Central memory CD8-positive, alpha-beta T cell (primary cell): ENCODE measurements at places on chromosomes 1 and 21.

DNA sequence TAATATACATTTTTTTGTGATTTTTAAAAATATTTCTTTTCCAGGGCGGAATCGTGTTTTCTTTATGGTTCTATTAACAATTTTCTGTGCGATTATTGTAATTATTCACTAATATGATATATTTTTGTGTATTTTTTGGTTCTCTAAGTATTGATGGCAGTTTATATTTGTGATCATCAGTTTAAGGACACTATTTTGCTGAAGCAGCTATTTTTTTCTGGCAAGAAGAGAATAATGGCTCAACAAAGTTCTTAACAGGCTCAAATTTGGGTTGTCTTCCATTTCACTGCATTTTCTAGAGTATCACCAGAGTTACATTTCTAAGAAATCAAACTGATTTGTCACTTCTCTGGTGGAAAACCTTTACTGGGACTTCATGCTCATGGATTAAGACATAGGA lies 178.4 kb downstream of the HS2ST1 start:
- DNase-seq = no peak

DNA sequence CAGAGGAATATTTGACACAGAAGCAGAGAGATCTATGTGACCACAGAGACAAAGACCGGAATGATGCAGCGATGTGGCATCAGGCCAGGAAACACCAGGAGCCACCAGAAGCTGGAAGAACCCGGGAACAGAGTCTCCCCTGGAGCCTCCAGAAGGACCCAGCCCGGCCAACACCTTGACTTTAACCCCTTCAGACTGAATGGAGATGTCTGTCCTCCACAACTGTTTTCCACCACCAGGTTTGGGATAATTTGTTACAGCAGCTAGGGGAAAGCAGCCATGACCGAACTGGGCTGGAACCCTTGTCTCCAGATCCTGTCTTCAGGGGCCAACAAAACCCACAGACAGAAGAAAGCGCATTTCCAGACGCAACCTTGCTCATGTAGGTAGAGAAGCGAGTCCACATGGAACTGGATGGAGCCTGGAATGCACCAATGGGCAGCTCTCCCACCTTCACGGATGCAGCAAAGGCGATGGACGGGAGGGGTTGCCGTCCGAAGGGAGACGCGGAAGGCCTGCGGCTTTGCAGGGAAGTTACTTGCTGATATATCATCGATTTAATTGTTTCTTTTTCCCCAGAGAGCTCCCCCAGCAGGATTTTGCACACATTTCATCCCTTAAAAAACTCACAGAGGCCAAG lies 396.6 kb downstream of the NPHP4 start:
- no peak for DNase-seq

- DNase-seq = no peak
Measured at GRCh38 chr1:20850021-20850420, 62.9 kb upstream of the HP1BP3 start.

- no peak for DNase-seq
Measured at GRCh38 chr1:21904454-21904703, 32.7 kb downstream of the HSPG2 start.

- no peak for DNase-seq
Measured at GRCh38 chr1:68331117-68331865, 99.0 kb upstream of the WLS start.

DNA sequence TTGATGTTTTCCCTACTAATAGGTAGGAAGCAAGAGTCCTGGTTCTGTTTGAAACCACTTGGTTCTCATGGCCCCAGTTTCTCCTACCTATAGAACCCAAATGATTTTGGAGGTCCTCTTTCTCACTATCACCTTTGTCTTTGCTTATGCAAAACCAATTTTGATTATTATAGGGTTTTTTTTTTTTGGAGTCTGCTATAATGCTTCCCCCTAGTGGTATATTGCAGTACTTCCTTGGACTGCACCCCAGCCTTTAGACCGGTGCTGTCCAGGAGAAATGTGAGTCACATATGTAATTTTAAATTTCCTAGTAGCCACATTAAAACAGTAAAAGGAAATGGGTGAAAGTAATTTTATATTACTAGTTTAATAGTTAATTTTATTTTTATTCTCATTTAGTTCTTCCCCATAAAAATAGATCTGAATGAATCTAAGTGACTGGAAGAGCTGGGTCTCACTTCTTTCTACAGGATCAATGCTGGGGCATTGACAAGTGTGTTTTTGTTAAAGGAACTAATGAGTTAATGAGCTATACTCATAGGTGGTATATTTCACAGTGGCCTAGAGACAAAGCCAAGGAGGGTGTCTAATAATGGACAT lies 10.6 kb downstream of the FCMR start:
- DNase-seq = no peak

DNA sequence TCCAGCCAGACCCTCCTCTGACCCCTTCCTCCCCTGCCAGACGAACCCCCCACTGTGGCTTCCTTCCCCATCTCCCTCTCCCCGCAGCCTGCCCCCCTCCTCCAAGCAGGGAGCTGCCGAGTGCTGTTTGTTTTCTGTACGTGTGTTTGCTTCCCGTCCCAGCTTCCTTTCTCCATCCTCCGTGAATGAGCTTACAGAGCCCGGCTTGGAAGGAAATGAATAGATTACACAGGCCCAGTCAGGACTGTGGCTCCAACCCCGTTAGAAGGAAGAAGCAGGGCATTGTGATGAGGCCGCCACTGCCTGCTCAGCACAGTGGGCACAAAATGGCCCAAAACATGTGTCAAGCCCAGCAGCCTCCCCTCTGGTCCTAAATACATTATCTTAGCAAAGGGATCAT lies 123.2 kb downstream of the IGSF21 start:
- DNase-seq = no peak

DNA sequence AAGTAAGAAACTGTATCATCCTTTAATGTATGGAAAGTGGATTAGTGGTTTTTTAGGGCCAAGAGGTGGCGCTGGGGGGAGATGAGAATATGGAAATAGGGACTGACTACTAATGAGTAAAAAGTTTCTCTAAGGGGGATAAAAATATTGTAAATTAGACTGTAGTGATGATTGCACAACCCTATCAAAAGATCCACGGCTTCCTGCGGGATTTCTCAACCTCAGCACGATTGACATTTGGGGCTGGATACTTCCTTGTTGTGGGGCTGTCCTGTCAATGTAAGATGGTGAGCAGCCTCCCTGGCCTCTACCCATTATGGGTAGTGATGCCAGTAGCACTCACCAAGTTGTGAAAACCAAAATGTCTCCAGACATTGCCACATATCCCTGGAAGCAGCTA lies 36.0 kb upstream of the PRDM2 start:
- DNase-seq = no peak

- DNase-seq = no peak
Measured at GRCh38 chr1:185559151-185559550, 175.0 kb upstream of the HMCN1 start.

DNA sequence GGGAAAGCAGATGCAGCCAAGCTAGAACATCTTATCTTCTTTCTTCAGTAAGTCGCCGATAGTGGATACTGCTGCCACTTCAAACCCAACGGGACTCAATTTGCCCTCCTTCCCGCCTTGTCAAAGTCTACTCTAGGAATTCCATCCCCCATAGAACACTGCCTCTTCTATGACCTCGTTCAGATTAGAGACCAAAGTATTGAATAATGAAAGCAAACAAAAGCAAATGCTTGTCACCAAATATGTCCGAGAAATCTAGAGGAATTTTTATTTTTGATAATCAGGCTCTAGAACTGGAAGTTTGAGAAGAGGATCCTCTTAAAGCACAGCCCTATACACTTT lies 853 bp upstream of the RRAGC start:
- no peak for DNase-seq

GRCh38 chr1:241225741-241226140 lies 131.3 kb downstream of the RGS7 start:
- no peak for DNase-seq

GRCh38 chr1:221098471-221099405 lies 219.5 kb downstream of the HLX start:
- DNase-seq = no peak

- DNase-seq = no peak
Measured at GRCh38 chr1:15154480-15155036, 1.0 kb downstream of the TMEM51 start.

- no peak for DNase-seq
Measured at GRCh38 chr1:239761509-239761908, 330.2 kb upstream of the FMN2 start.

- no peak for DNase-seq
Measured at GRCh38 chr1:200213392-200213791, 185.9 kb downstream of the NR5A2 start.
